Aorta (tissue), 5 donors: ENCODE measurements at places on chromosomes 16 and 17.

- DNase-seq = no peak
Observed at GRCh38 chr17:63685578-63685977, 14.3 kb downstream of the LIMD2 start.

DNA sequence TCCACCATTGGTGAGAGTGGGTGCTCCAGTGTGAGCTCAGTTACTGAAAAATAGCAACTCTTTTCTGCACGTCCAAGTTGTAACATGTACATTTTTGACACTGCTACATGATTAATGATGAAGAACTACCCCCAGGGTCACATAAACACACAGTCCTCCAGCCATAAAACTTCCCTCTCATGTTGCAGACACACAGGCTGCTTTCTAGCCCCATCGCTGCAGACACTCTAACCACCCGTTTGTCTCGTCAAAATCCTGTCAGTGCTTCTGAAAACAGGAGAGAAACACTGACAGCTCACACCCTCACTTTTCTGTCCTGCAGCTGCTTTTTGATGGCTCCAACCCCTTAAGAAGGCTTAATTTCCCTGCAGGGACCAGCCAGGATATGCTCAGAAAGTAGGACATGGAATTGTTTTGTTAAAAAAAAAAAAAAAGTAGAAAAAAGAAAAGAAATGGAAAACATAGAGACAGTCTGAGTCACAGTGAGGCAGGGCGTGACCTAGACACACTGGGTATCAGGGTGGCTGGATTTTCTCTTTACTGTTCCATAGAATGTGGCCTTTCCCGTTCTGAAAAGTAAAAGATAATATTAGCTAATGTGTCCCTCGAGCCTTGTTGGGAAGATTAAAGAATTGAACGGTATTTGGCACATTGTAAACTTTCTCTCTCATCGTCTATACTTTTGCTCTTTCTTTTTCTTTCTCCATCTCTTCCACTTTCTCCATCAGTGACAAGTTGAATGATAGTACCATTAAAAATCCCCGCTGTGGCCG, 20.7 kb upstream of the CCL5 start:
- DNase-seq = no peak

- DNase-seq = no peak
Observed at GRCh38 chr17:63480826-63481487, 4.1 kb downstream of the ACE start.

DNA sequence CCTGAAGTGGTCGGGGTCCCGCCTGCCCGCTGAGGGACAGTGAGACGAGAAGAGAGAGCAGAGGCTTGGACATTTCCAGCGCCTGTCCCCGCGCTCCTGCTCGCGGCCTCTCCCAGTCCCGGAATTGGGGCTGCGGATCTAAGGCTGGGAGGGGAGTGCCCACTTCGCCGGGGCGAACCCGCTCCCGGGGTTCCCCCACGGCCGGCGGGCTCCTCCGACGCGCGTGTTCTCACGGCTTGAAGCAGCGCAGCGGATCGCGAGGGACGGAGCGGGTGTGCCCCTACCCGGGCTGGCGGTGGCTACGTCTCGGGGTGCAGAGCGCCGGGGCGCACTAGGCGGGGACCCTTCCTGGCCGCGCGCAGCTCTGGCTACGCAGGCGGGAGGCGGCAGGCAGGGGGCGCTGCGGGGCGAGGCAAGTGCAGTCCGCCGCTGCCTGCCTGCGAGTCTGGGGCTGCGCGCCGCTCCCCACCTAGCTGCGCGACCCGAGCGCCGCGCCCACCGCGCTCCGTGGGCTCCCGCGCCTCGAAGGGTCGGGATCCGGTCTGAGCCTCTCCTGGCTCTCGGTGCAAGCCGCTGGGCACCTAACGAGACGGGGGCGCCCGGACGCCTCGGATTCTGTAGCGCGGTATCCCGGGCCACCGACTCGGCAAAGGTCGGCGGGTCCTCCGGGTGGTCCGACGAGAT, 1.2 kb downstream of the NGFR start:
- DNase-seq = peak; percentile 83

DNA sequence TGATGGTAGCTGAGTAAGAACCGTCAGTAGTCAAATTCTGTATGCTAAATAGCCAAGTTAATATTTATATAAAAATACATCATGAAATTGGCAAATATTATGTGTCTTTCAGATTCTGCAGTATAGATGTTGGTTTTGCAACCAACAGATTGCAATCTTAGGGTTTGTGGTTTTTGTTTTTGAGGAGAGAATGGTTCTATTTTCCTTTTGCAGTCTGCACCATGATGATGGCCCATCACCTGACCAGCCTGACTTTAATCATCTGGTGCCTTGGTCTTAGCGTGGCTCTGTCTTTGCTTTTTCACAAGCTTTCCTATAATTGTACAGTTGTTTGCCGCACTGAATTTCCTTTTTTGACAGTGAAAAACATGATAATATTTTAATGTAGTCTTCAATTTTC, 50.7 kb downstream of the NUP93 start:
- DNase-seq = no peak
